ENCODE measurements at places on chromosomes 4 and X. TPM values are rescaled to one million over a fixed set of nuclear protein-coding genes. Genes with fewer than 3 reads are reported as not detected.

DNA sequence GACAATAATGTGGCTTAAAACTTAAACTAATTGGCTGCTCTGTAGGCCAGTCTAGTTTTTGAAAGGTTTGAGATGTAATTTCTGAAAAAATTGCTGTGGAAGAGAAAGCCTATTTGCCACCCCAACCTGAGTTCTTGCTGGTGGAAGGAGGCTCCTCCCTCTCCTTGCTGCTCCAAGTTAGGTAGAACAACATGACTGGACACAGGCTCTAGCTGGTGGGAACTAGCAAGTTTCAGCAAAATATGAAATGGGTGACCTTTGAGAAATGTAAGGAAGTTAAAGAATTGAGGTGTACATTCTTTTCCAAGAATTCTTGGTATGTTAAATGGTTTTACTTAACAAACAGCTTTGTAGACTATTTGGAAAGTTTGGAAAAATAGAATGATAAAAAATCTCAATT, 8.0 kb downstream of the RPL34 start:
- no peak for DNase-seq

The SCFD2 gene
- 13.9 TPM for polyA plus RNA-seq

DNA sequence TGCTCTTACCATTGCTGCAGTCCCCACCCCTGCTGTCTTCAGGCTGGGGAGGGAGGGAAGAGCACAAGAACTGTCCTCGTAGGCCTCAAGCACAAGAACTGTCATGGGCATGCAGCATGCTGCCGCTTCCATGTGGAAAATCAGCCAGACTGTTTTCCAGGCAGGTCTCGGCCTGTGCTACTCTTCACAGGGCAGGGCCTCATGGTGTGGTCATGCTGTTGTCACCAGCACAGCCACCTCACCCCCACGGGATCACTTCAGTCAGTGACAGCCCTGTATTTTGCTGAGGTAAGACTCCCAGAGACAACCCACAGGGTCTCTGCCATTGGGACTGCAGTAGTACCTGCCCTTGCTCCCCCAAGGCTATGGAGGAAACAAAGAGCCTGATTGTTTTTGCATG, 205.3 kb downstream of the NAP1L3 start:
- no peak for DNase-seq

DNA sequence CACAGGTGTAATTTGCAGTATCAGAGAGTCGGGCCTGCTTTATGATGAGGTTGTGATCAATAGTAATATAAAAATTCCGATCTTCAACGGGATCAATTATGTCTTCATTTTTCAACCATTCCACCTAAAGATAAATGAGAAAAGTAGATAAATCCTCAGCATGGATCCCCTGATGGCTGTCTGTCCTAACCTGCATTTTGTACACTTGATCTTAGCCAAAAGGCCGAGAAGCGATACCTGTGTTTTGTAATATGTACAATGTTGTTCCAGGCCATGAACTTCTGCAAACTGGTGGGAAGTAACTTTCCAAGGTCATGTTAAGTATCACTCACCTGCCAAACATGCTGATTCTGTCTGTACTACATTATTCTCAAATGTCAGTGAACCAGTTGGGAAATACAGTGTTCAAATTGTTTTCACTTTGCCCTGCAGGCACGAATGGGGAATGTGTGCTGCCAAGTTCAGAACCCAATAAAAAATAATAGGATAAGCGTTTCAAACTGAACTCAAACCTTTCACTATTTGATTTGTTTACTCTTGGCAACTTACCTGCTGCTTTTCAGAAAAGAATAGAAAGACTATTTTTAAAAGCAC, 298.1 kb downstream of the UNC5C start:
- DNase-seq, result peak; percentile 53
